ENCODE measurements at places on chromosomes 4 and X.

- DNase-seq = no peak
Measured at GRCh38 chr4:77127215-77127614, 29.8 kb upstream of the CCNG2 start.

- no peak for DNase-seq
Measured at GRCh38 chr4:183763990-183764754, 105.1 kb downstream of the TRAPPC11 start.

- no peak for DNase-seq
Measured at GRCh38 chrX:24168807-24169206, 19.3 kb downstream of the ZFX start.

GRCh38 chr4:17155486-17155885, 257.0 kb upstream of the LDB2 start:
- DNase-seq = no peak

DNA sequence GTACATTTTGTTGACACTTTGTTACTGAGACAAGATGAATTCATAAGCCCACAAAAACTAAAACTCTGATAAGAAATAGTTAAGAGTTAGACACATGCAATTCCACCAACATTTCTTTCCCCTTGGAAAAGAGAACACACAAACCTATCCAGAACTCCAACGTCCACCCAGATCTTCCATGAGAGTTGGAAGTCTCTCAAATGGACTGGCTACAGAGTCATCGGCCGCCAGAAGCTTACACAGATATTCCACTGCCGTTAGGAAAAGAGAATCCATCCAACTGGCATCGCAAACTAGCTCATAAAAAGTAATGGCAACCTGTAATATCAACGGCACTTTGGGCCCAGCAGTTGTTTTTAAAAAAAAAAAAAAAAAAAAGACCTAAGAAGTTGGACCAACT, 114.7 kb downstream of the PRKX start:
- no peak for DNase-seq

DNA sequence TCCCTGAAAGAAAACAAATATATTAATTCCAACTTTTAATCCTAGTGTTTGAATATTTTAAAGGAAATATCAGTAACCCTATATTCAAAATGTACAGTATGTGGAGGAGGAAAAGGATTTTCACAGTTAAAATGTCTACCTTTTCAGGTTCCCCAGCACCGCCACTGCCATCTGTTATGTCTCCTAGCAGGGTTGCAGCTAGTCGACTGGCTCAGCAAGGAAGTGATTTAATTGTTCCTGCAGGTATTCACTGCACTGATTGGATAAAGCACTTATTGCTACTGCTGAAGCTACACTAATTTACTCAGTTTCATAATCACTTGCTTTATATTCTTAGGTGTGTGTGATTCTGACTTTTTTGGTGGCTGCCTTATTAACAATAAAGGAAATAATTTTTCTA, 65.5 kb upstream of the FHDC1 start:
- DNase-seq = no peak

DNA sequence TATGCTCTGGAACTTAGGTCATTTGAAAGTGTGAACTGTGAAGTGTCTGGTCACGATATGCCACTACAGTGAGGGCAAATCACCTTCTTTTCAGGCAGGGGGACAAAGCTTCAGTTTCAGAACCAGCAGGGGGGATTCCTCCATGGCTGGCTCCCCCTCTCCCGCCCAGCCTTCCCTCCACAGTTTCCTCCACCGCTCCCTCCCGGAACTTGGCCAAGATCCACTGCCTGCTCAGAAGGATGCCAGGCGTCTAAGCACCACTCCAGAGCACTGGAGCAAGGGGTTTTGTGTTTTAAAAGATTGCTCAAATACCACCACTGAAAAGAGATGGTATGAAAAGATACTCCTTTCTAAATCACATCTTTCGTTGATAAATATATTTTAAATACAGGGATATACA, 126.9 kb downstream of the ELOVL6 start:
- peak; percentile 62 for DNase-seq

DNA sequence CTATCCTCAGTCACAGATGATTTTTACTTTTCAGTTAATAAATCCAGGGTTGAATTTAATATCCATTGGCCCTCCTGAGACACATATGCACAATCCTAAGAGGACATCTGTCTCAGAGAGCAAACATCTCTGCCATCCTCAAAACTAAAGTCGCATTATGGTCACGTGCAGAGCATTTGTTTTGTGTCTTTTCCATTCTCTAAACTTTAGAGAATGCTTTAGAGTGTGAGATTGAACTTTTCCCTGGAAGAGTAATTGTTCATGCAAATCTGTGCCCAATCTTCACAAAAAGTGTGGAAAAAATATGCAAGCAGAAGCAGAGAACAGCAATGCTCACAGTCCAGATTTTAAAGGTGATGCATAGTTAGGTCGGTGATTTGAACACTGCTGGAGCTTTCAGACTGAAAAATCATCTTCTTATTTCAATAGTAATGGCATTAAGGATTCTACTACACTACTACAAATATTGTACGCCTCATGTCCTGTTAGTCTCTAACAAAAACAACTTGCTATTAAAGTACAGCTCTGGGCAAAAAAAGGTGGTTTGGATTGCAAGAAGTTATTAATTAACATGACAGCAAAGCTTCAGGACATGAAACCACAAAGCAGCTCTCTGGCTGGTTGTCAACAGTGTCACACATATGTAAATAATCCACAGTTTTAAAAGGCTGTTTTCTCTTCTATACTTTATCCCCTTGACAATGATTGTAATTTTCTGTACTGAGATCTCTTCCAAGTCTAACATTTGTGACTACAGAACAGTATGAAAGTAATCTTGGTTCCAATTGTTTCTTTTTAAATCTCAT, 19.9 kb downstream of the DCHS2 start:
- DNase-seq = no peak

GRCh38 chr4:77044461-77045150, 31.2 kb downstream of the CCNI start:
- DNase-seq = no peak

DNA sequence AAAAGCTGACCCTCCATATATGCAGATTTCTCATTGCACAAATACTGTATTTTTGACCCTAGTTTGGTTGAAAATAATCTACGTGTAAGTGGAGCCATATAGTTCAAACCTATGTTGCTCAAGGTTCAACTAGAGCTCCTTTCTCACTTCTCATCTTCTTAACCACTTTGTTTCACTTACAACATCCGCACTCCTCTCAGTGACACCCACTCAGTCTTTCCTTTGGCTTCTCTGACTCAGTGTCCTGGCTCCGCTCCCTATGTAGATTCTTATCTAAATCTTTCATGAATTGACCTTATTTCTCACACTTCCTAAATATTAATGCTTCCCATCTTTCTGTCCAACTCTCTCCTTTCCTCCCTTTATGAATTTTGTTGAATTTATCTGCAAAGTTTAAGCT, 32.9 kb upstream of the DKK2 start:
- DNase-seq = no peak

DNA sequence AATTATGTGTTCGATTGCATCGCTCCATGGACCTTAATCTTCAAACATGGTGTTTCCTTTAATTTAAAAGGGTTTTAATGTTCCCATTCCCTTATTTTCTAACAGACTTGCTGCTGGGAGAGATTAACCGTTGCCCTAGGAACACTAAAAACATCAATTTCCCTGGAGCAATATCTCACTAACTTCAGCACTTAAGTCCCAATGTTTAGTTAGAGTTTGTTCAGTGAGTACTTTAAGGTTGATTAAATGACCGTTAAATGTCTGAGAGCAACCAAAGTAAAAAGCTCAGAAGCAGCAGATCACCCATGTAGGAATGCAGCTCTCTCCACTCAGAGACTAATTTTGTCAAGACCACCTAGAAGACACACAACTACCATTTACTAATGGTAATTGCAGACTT, 111.2 kb upstream of the PDE5A start:
- no peak for DNase-seq

GRCh38 chrX:66638591-66639500, at the start of gene EDA2R:
Gene EDA2R, minus strand, starts transcription at chrX:66639078. Its CDS starts 23,058 bp downstream, at chrX:66616020.
- peak; percentile 78 for DNase-seq

DNA sequence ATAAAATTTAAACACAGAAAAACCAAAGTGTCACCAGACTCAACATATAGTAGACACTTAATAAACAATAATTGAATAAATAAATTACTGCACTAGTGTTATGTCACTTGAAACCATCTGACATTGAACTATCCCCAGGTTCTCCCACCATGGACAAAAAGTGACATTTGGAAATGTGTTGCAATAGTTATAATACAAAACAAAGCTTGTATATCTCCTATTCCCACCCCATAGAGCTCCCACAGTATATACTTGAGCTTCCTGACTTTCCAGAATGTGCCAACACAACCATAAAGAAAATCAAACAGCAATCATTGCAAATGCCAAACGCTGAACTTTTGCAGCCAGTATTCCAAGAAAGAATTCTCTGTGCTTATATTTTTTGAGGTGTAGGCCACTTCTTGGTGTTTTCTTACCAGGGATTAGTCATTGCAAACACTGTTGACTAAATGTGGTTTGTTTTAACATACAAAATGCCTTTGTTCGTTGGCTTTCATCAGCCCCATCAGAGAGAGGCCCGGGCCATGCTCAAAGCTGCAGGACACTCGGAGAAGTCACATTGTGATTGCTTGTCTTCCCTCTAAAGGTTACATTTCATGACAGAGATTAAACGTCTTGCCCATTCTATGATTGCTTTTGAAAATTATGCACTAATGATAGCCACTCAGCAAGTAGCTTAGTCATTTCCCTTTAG, 33.8 kb downstream of the PPARGC1A start:
- DNase-seq = no peak

GRCh38 chrX:23845351-23845817, 62.4 kb downstream of the APOO start:
- no peak for DNase-seq

DNA sequence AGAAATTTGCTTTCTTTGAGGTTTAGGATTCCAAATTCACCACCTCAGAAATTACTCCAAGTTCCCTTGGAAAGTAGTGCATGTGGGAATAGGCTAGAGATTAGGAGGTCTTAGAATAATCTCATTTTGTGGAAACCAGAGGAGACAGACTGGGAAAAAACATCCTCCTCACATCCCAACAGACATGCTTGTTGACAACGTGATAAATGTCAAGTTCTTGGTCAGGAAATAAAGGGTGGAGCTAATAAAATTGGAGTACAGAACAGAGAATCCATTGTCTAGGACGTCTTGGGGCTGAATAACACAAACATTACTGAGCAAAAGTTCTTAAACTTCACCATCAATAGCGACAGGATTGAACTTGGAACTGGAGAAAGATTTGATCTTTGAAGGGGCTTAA, 233.4 kb downstream of the PABPC4L start:
- no peak for DNase-seq

DNA sequence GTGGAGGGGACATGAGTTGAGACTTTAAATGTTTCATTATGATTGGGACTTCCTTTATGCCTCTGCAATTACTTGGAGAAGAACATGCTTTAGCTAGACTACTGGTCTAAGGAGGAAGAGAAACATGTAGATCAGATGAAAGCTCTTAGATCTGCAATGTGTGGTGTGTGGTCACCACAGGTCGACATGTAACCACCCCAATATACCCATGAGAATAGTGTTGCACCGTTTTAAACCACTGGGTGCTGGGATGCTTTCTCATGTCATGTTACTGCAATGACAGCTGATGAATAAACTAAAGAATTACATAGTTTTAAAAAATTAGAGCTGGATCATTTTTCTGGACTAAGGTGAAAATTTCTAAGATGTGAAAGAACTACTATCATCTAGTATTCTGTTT, 1039.7 kb downstream of the RAPGEF2 start:
- no peak for DNase-seq

DNA sequence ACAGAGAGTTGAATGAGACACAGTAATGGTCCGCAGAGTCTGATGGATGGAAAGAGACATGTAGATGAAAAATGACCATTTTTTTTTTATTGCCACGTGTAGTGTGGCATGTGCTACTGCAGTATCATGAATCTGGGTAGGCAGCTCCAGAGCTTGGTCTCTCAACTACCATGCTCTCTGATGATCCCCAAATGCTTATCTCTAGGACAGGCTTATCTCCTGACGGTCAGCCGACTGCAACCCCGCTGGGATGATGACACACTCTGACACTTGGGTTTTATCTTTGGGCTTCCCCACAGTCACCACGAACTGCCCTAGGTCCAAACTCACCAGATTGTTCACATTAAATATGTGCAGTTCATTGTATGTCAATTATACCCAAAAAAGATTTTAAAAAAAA, 239.7 kb downstream of the QDPR start:
- no peak for DNase-seq

DNA sequence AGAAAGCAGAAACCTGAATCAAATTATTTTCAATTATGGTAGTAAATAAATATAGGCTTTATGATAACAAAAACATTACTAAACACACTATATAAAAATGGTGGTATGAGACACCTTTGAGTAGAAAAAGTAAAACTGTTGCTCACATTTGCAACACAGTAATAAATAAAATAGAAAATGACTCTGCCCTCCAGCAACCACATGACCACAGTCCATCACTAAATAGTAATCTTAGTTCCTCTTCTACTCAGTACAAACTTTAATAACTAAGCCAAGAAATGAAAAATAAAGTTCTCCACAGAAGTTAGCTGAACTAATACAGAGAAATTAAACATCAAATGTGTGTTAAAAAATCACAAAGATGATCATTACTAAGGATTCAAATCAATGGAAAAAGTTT, 108.5 kb downstream of the ADGRA3 start:
- DNase-seq = no peak

DNA sequence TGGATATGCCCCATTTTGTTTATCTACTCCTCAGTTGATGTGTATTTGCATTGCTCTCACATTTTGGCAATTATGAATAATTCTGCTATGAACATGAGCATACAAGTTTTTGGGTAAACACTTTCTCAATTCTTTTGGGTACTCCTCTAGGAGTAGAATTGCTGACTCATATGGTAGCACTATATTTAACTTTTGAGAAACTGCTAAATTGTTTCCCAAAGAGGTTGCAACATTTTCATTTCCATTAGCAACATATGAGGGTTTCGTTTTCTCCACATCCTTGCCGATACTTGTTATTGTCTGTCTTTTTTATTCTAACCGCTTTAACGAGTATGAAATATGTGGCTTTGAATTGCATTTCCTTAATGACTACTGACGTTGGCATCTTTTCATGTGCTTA, 185.4 kb downstream of the TSPAN5 start:
- DNase-seq = no peak

- no peak for DNase-seq
Measured at GRCh38 chr4:147760695-147761094, 28.8 kb downstream of the ARHGAP10 start.

- no peak for DNase-seq
Measured at GRCh38 chr4:48792348-48793006, 12.4 kb upstream of the FRYL start.

Data from posterior cingulate gyrus (tissue), 11 donors.